BE2C (cell line): ENCODE measurements at places on chromosomes 4 and X.

DNA sequence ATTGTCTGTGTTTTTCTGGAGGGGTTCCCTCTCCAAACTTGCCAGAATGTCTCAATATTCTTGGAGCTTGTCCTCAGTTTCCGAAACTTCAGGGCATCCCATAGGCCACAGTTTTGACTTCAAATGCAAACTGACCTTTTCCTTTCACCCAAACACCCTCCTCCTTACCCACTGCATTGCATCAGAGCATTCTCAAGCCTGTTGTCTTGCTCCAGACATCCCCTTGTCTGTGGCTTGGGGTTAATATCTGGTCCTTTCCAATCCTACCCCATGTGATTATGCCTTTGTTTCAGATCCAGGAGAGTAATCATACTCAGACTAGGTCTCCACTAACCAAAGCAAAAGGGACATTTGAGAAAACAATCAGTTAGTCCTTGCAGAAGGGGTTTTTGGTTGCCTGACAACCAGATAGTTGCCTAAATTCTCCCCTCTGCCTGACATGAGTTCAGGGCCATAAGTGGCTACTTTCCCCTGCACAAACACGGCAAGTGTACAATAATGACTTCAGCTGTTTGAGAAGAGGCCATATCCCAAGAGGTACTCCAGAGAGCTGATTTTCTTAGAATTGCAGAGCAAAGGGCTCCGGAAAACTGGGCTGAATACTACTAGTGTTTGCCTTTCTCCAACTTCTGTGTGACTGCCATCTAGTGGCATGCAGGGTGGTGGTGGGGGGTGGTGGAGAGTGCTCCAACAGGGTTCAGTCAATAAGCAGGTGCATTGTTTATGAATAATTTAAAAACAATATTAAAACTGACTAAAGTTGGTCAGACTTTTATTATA is 130.2 kb downstream of the CHRDL1 start:
- peak; percentile 44 for DNase-seq

- no peak for DNase-seq
Observed at GRCh38 chr4:153297116-153297515, 47.4 kb upstream of the MND1 start.

DNA sequence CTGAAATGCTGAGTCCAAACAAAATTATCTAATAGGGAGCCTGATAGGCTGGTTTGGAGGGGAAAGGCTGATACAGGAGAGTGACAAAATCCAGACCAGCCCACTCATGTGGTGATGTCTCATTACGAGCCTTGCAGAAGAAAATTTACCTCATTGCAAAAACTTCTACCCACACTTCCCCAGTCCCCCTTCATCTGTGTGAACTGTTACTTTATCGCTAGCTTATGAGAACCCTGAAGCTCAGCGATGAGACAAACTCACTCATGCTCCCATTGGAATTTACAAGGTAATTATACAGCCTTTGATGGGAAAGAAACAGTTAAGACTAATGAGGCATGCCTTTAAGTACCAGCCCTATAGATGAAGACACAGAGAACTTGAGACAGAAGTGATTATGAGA is 76.1 kb downstream of the ARHGAP6 start:
- DNase-seq = no peak

DNA sequence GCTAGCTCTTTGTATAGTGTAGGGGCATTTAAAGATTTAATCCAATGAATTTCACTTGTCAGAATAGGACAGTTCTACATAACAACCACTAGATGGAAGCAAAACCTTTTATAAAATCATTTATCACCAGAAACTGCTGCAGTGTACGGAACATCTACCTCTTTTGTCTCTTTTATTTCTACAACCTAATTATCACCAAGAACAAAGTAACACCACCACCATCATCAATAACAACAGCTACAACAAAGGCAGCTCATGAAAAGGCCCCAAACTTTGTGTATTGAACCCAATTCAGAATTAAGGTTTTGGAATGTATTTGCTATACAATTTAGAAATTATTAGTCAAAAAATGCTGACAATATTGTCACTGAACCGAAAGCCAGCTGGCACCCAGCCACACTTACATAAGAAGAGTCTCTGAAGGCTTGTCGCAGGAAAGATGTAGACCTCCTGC is 260.9 kb upstream of the RPS6KA3 start:
- DNase-seq = peak; percentile 46

DNA sequence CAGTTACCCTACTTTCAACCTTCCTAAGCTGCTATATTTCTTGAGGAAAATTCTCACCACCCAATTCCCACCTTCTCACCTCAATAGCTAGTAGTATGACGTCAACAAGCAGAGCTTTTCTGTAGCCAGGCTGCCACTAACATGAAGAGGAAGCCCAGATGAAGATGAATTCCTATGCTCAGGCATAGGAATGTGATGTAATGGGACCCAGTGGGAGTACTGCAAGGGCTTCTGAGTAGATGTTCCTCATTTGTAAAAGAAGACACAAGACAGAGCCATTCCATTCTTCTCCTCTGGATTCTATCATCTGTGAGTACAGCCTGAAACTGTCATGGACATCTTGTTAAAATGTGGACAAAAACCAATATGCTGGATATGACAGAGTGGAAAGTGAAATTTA is 81.6 kb upstream of the KLF3 start:
- DNase-seq = no peak

GRCh38 chrX:111328858-111329257 is 58.6 kb upstream of the CAPN6 start:
- no peak for DNase-seq

DNA sequence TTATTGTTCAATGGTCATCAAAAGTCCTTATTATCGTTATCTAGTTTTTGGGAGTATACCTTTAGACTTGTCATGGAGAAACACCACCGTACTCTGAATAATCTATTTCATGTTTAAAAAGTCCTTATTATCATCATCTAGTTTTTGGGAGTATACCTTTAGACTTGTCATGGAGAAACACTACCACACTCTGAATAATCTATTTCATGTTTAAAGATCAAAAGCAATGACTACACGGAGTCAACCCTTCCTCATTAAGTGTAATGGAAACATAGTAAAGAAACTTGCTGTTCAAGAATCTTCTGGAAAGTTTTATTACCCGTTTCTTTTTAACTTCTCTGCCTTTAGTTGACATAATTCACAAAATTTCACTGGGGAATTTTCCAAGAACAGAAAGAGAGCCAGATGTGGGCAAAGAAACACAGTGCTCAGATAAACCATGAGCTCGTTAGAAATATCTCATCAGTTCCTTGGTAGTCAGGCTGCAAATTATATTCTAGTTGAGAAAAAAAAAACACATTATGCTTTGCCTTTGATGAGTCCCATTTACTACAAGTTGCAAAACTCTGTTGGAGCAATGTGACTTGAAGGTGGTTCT is 158.8 kb downstream of the AFAP1 start:
- DNase-seq = no peak

DNA sequence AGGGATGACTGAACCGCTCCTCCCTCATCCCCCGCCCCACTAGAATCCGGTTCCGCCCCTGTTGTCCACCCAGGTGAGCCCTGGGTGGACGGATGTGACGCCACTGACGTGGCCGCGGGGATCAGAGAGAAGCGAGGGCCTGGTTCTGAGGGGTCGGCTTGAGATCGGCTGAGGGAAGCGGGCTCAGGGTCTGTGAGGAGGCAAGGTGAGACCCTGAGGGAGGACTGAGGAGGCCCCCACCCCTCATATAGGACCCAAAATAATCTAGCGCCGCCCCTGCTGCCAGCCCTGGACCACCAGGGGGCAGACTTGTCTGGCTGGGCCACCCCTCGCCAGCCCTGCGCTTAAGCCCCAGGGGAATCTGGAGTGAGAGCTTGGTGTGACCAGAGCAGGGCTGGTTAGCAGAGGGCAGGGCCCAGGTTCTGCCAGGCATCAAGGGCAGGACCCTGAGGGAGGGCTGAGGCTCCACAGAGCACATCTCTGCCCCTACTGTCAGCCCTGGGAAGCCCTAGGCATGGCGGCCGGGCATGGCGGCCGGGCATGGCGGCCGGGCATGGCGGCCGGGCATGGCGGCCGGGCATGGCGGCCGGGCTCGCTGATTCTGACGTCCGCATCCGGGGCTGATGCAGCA is at the start of gene MAGEA8:
TSS of gene MAGEA8 (plus strand) at position 103 of the 631 bp plus-strand sequence. CDS start 3,090 bp downstream, outside the sequence.
- peak; percentile 36 for DNase-seq

- DNase-seq = no peak
Observed at GRCh38 chrX:8748855-8749254, 16.9 kb upstream of the ANOS1 start.

GRCh38 chrX:136866337-136867095 is 14.0 kb downstream of the RBMX start:
- DNase-seq = no peak
